ENCODE measurements at places on chromosomes 5 and 9.

DNA sequence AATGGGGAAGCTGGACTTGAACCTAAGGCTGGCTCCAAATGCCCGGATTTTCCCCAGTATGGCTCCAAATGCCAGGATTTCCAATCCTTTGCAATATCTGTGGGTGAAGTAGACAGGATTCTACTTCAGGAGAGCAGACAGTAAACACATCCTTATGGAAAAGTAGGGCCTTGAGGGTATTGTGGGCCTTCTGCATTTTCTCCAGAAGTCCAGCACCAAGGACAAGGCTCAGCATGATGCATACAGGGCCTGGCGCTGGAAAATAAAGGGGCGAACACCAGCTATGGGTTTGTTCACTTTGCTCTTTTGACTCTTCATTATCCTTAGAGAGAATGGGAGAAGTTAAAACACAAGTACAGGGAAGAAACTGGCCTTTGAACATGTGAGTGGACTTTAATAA lies 347.5 kb downstream of the SEMA5A start:
- DNase-seq, result no peak

- DNase-seq, result no peak
These were observed 31.3 kb upstream of the PLPP6 start for GRCh38 chr9:4630836-4631235.

- no peak for DNase-seq
These were observed 170.3 kb upstream of the WWC1 start for GRCh38 chr5:168121138-168121494.

- DNase-seq, result no peak
These were observed 26.9 kb downstream of the C9 start for GRCh38 chr5:39337252-39337915.

DNA sequence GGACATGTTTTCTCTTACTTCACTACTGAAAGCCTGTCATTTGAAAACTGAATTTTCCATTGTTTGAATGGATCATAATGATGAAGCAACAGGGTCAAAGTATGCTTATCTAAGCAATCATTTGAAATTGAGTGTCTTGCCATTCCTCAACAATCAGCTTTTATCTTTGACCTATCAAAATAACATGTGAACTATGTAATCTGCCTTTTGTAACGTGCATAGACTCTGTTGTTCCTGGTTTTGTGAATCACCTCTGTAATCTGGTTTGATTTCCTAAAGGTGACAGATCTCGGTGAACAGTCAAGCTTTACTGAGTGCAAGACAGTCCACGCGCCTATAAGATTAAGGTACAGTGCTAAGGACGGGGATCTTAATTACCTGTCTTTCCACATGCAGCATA lies 3.3 kb downstream of the MEF2C start:
- DNase-seq, result no peak

DNA sequence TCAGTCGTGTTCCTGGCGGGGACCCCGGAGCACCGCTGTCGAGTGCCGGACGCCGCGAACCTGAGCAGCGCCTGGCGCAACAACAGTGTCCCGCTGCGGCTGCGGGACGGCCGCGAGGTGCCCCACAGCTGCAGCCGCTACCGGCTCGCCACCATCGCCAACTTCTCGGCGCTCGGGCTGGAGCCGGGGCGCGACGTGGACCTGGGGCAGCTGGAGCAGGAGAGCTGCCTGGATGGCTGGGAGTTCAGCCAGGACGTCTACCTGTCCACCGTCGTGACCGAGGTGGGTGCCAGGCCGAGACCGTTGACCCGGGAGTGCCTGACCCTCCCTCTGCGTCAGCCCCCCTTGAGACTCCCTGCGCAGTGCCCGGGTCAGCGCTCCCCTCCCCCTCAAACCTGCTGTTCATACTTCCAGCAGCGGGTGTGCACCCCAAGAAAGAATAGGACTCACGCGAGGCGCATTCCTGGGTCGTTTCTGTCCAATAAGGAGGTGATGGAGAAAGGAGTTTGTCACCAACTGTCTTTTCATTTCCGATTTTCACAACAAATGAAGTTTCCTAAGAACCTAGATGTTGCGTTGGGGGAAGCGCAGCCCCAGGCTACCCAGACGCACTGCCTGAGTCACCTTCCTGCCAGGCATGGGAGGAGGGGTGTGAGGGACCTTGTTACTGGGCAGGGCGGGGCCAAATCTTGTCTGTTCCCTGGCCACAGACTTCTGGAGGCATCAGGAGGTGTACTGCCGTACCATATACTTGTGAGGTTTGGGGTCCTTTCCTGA lies 722 bp downstream of the SLC22A4 start:
- DNase-seq, result no peak

- no peak for DNase-seq
These were observed 4.9 kb upstream of the SH3PXD2B start for GRCh38 chr5:172458976-172459782.

- no peak for DNase-seq
These were observed 11.8 kb downstream of the NR6A1 start for GRCh38 chr9:124759327-124759726.

- no peak for DNase-seq
These were observed 19.5 kb upstream of the ASPN start for GRCh38 chr9:92501671-92502393.

GRCh38 chr5:144462577-144462976 lies 291.9 kb downstream of the KCTD16 start:
- DNase-seq, result no peak

DNA sequence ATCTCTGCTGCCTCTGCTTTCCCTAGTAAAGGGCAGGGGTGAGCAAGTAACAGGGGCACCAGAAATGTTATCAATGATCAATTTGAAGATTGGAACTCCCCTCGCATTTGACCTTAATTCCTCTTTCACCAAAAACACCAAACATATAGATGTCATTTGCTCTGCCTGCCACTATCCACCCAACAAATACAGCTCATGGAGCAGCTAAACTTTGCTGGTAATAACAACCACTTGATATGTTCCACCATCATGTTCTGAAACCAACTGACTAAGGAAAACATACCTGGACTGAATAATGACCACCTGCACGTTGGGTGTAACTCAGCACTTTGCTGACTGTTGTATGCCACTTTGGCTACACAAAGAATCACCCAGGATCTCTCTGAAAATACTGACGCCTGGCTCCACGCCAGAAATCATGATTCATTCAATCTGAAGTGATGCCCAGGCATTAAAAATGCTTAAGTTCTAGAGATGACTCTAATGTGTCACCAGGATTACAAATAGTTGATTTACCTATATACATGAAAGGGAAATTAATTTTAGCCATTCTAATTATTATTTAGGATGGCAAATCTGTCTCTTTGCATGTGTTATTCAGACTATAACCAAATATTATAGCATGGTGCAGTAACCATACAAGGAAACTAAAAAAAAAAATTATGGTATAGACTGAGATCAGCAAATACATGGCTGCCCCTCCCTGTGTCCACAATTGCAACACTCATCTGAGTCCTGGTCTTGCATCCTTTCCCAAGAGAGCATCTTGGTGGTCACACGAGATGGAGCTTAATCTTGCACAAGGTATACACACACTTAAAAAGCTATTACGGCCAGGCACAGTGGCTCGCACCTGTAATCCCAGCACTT lies 43.1 kb upstream of the TTC39B start:
- DNase-seq, result no peak

DNA sequence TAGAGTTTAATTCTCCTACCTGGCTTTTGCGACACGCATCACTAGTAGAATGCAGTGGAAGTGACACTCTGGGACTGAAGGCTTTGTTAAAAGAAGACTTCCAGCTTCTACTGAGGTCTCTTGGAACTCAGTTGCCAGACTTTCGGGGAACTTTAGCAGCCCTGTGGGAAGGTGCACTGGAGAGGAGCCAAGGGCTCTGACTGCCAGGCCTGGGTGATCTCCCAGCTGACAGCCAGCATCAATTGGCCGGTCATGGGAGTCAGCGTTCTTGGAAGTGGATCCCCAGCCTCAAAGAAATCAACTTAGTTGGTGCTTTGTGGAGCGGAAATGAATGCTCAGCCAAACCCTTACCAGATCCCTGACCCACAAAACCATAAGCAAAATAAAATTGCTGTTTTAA lies 87.1 kb downstream of the OSTF1 start:
- no peak for DNase-seq

DNA sequence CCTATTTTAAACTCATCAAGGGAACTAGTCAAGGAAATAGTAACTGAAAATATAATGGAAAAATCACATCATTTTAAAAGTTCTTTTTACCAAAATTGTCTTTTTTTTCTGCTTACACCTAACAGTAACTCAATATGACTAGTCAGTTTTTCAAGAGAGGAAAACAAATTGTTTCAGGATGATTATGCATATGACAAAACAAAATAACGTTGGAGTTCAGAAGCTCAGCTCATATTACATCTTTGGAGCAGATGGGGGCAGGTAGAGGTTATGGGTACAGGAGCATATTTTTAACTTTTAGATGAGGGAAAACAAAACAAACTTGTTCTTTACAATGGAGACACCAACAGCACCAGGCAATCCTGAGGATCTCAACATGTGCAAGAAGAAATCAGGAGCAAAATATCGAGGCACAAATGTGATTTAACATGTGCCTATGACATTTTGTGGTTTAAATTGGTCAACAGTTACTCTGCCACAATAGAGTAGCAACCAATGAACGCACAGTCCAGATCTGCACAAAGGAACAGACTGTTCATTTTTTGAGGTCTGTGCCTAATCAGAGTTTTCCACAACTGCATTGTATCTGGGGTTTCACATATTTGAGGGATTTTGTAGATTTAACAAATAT lies 659.0 kb downstream of the ANXA1 start:
- no peak for DNase-seq

DNA sequence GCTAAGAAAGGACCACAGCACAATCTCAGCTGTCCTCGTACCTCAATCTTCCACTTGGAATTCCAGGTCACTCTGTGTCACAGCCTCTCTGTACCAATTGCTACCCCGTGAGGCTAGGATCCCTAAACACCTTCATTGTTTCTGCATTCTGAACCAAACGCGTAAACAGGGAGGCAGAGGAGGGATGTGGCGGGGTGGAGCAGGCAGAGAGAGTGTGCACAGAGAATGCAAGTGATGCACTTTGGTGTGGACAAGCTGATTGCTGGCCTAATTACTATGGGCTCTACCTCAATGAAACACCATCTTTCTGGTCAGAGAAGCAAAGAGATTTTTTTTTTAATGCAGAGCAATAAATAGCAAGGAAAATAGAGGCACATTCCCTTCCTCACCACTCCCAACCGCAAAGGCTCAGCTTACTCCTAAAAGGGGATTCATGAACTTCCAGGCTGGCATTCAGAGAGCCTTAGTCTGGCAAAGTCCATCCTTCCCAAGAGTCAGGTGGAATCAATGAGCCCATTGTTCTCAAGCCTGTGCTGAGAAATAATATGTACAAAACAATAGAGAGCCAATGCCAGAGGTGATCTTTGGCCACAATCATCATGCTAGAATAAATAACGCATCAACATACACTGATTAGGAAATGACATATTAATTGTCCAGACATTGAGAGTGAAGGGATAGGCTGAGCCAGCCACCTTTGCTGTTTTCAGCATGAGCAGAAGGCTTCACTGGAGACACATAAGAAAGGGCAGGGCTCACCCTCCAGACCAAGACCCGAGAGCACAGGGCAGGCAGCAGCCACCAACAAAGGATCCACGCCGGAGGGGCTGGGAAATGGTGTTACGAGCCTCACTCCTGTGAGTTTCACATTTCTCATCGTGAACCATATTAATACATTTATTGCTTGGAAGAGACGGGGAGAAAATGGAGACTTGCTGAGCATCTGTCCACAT lies 278.8 kb downstream of the ENC1 start:
- DNase-seq, result no peak

- DNase-seq, result no peak
These were observed 170.3 kb downstream of the PJA2 start for GRCh38 chr5:109239456-109239855.

DNA sequence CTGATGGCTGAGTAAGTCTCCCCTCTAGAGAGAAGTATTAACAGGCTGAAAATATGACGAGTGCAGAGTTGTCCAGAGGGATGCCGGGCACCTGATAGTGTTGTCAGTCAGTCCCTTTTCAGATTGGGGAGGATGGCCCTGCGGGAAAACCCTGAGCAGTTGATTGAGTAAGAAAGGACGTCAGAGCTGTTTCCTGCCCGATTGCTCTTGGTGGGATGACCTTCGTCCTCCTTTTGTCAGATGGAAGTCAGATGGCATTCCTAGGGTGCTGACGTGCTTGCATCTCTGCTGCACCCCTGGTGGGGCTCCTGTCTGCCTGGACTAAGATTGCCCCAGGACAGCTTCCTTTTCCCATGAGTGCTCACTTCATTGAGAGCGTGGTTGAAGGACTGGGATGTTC lies 9.8 kb downstream of the ZNF354B start:
- DNase-seq, result no peak

DNA sequence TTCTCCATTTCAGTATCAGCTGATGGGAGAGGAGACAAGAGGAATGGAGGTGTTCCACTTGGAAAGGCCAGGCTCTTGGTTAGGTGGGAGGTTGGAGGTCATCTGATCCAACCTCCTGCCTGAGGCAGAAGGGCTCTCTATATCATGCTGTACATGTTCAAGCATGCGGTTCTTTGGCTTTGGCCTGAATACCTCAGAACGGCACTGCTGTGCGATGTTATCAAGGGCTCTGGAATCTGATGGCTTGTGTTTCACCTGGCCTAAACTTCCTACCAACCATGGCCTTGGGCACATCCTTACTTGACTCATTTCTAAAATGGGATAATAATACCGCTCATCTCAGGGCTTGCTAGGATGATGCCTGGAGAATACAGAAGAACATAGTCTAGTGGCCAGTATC lies 90.1 kb upstream of the FAM169A start:
- DNase-seq, result no peak

DNA sequence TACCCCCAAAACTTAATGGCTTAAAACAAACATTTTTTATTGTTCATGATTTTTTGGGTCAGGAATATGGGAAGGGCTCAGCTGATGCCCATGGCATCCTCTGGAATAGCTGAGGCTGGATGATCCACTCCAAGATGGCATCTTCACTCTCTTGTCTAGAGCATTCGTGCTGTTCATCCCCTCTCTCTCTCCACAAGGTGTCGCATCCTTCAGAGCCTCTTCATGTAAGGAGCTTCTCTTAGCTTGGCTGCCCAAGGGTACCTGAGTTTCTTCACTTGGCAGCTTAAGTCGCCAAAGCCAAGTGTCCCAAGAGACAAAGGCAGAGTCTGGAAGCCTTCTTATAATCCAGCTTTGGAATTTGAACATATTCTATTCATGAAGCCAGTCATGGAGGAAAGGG lies 294.7 kb downstream of the CHSY3 start:
- DNase-seq, result no peak

- DNase-seq, result no peak
These were observed 214.7 kb upstream of the TLX3 start for GRCh38 chr5:171094356-171094755.

- no peak for DNase-seq
These were observed 122.5 kb downstream of the LHFPL2 start for GRCh38 chr5:78526049-78526525.

DNA sequence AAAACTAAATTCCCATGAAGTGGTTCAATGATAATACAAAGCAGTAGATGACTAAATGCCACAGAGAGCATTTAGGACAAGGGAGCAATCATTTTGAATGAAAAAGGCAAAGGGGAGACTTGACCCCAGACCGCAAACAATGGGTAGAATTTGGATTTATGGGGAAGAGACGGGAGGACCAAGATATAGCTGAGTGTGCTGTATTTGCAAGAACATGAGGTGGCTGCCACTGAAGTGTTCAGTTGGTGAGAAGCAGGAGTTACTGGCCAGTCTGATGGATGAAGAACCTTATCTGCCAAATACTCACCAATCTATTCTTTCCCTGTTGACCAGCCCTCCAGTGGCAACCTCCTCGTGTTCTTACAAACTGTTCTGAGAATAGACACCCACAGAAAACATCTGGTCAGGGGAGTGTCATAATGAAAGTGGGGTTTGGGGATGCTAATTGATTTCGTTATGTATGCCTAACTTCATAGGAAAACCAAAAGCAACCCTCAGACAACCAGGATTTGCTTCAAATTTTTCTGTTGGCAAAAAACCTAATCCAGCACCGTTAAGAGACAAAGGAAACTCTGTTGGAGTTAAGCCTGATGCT lies 19.8 kb downstream of the TDRD7 start:
- no peak for DNase-seq

All from NCI-H2081 treated with DMSO at 0.1 percent for 48 hours (cell line).